ENCODE measurements at places on chromosomes 2 and 18.
A peak's percentile ranks its signal among the peaks of the same experiment; 100 is the strongest.

- DNase-seq: no peak
Observed at GRCh38 chr2:37733251-37733650, 61.8 kb upstream of the CDC42EP3 start.

DNA sequence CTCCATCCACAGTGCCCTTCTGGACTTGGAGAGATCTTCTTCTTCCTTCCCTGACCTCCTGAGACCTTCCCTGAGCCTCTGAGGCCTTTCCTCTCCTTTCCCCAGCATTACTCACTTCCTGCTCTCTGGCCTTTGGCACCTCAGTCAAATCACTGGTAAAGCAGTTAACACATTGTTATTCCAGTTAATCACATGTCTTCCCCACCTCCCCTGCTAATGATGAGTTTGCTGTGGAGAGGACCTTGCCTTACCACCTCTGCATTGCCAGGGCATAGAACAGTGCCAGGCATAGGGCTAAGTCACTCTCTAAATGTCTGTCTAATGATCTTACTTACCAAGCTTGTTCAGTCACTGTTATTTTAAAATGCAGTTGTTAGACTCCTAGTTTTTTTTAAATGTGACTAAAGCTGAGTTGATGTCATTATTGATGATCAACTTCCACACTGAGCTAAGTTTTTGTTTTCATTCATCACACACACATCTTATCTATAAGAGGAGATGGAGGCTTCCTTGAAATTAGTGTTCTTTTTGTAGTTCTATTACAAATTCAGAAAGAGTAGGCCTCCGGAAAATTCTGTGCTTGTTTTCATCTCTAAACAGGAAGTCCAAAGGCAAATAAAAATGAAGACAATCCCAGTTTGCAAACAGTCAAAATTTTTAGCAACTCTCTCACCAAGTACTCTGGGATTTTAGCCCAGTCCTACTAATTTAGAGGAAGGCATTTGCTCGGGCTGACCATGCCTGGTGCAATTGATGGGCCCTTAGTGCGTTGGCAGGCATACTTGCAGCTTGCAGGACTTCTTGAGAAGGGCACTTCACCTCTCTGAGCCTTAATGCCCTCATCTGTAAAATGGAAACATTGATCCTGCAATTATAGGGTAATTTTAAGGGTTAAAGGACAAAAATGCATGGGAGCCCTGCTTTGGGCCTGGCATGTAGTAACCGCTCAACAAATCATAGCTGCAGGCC lies 113.7 kb upstream of the SPRED2 start:
- no peak for DNase-seq

- DNase-seq: peak; percentile 10
Observed at GRCh38 chr2:156110890-156111289, 221.6 kb downstream of the NR4A2 start.

DNA sequence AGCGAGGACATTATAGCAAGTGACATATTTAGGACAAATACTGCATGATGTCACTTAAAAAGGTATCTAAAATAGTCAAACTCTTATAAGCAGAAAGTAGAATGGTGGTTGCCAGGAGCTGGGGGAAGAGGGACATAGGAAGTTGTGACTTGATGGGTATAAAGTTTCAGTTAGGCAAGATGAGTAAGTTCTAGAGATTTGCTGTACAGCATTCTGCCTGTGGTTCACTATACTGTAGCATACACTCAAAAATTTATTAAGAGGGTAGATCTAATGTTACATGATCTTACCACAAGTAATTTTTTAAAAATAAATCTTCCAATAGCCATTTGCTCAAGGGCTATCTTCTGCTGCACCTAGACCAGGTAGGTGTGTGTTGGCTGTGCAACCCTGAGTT lies 78.1 kb upstream of the NPAS2 start:
- DNase-seq: no peak

- DNase-seq: no peak
Observed at GRCh38 chr18:63679820-63680606, 18.3 kb upstream of the SERPINB3 start.

- DNase-seq: no peak
Observed at GRCh38 chr18:66495844-66496243, 108.0 kb downstream of the CDH19 start.

DNA sequence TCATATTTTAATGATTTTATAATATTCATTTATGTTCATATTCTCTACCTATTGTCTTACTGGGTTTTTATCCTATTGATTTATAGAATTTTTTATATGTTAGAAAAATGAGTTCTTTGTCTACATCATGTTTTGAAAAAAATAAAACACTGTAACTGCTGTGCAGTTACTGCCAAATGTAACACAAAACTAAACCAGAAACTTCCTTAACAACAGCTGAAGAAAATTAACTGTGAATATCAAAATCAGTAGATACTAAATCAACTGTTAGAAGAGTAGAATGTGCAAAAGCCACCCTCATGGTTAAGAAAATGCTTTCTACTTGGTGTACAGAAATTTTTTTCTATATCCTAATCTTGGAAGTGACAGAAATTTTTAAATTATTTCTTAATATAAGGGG lies 69.5 kb downstream of the PTRHD1 start:
- no peak for DNase-seq

DNA sequence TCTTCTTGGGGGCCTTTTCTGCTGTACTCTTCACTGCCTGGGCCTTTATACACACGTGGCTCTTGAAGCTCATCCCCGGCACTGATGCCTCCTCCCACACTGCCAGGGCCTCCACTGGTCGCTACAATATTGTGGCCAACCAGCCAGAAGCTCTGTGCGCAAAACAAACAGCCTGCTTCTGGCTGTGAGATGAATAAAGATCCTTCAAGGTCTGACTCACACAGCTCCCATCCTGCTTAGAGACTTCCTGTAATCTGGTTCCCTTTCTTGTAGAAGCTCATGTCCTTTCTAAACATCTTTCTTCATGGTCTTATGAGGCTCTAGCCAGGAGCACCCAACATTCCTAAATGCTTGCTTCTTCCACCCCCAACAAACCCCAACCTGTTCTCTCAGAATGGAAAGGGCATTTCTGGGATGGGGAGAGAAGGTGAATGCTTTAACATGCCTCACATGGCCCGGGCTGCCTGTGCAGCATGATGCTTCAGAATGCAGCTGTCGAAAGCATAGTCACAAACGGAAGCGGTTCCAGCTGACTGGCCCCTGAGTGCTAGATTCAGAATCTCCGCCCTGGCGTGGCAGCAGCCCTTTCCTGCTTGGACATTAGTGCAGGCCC lies 24.6 kb downstream of the NRP2 start:
- no peak for DNase-seq

GRCh38 chr2:176174382-176174823 lies 14.1 kb upstream of the HOXD1 start:
- DNase-seq: no peak

DNA sequence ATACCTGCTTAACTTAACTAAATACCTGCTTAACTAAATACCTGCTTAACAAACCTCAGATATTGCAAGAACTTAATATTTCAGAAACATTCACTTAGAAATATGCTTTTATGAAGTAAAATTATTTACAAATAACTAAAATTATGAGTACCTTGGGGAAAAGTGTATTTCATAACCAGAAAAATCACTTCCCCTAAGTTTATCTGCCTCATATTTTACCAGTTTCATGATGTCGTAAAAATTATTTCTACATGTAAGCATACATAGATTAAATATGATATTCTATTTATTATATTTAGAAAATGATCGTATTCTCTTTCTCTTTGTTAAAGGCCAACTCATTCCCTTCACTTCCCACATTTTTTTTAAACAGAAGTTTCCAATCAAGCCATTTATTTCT lies 41.5 kb upstream of the DSC1 start:
- DNase-seq: no peak

GRCh38 chr2:201118121-201118960 lies 2.4 kb downstream of the CFLAR start:
- peak; percentile 77 for DNase-seq

GRCh38 chr2:100470898-100471514 lies 724 bp downstream of the NMS start:
- no peak for DNase-seq

GRCh38 chr2:101442667-101443061 lies 32.2 kb downstream of the RFX8 start:
- no peak for DNase-seq

DNA sequence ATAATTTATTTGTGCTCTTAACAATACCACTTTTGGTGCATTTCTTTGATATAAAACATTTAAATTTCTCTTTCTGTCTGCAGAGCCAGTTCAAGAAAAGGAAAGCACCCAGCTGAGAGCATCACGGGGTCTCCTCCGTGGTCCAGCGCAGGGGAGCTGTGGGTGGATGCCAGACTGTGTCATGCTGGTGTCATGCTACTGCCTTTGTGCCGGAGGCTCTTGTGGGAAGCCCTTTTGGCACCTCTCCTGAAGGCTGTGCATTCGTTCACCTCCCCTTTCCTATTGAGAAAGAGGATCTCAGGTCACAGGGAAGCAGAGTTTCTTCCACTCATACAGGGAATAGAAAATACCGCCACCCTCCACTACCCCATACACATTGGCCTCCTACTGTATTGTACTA lies 450.4 kb downstream of the GALR1 start:
- DNase-seq: no peak

- DNase-seq: no peak
Observed at GRCh38 chr2:24734741-24735140, 58.5 kb downstream of the PTRHD1 start.

- no peak for DNase-seq
Observed at GRCh38 chr2:47833516-47833968, 50.6 kb downstream of the MSH6 start.

DNA sequence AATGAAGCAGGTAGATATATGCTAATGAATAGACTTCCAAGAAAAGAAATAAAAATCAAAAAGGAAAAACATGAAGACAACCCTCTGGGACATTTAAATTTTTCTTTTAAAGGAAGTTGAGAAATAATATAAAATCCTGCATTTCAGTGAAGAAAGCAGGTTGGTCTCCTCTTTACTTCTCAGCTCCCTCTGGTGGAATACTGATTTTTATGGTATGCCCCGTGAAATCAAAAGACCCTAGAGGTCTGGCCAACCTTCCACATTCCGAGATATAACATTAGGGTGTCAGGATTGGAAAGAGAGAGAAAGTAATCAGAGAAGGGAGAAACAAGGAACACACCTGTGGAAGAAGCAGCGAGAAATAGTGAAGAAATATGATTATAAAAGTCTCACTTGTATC lies 72.7 kb downstream of the DNER start:
- DNase-seq: no peak

DNA sequence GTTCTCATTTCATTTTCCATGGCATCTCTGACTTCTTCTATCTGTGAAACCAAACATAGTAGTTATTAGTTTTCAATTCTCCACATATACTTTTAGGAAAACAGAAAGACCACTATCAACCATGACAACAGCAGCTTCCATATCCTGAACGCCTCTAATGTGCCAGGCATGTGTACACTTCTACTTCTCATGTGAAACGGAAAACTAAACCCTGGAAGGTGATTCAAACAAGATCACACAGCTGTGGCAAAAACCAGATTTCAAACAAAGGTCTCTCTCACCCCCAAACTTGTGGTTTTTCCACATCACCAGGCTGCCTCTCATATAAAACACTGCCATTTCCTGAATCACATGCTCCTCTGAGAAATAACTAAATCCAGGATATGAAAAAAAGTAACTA lies 41.8 kb downstream of the PTCD3 start:
- DNase-seq: no peak

DNA sequence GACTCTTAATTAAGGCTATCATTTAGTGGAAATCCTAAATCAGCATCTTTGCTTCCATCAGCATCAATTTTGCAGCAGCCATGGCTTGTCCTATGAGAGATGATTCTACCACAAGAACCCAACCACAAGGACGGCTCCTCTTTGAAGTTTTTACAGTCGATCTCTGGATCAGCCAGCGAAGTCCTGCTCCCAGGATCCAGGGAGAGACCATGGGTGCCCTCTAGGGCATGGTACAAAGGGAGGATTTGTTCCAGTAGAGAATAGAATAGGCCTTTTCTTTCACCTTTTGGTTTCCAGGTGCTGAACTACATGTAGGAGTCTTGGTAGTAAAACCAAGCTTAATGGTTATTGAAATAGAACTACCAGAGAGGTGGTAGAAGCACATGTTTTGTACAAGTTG lies 52.7 kb downstream of the TMEM200C start:
- no peak for DNase-seq

GRCh38 chr2:236988690-236989624 lies 96.7 kb upstream of the COPS8 start:
- DNase-seq: no peak

GRCh38 chr18:45764000-45764686 lies 40.2 kb downstream of the SLC14A1 start:
- DNase-seq: no peak

- no peak for DNase-seq
Observed at GRCh38 chr2:197405582-197405981, 29.2 kb downstream of the SF3B1 start.

All from naive thymus-derived CD8-positive, alpha-beta T cell (primary cell).